ENCODE measurements at places on chromosomes 5 and 9. TPM values are rescaled to one million over a fixed set of nuclear protein-coding genes. Genes with fewer than 3 reads are reported as not detected.

DNA sequence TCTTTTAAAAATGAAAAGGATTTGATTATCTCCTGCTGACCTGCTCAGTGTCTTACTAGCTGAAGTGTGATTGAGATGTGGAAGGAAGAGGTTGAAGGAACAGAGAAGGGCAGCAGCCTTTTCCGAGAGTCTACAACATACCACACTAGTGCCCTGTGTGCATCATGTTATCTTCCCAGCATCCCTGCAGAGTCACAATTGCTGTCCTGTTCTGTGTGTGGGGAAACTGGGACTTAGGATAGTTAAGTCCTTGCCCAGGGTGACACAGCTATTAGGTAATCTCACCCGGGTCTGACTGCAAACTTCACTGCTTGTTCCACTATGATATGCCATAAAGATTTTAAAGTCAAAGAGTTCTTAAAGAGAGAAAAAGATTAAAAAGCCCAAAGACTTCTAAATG lies 55.8 kb downstream of the FAM78A start:
- DNase-seq: no peak
- H3K36me3 ChIP-seq: peaks cover 4% of the 10 kb centered on the region
- 0 out of 2 replicates have a peak, but pooled peaks cover 7% of the 10 kb centered on the region for H3K4me1 ChIP-seq
- no peaks in the 10 kb centered on the region for H3K27me3 ChIP-seq
- H3K4me3 ChIP-seq: no peak overlapping the region
- no peak overlapping the region for H3K27ac ChIP-seq

DNA sequence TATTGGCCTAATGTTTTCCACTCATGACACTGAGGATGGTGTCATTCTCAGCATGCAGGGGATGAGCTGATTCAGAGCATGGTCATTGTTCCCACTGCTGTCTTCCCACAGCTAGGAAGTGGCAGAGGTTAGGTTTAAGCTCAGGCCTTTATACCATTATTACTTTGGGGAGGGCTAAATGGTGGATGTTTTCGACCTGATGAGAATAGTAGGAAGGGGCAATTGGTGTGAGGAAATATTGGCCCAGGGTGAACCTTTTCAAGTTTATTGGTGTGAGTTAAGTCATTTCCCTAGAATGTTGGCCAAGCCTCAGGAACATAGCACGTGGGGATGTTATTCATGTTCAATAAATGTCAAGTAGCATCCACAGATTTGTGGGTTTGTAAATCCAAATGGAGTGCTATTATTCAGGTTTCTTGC lies 59.6 kb downstream of the ARHGAP26 start:
- no peaks in the 10 kb centered on the region for H3K27me3 ChIP-seq
- DNase-seq: peak; percentile 82
- H3K36me3 ChIP-seq: no peaks in the 10 kb centered on the region

- H3K4me1 ChIP-seq: no peaks in the 10 kb centered on the region
- H3K4me3 ChIP-seq: no peak overlapping the region
- H3K36me3 ChIP-seq: no peaks in the 10 kb centered on the region
- H3K27me3 ChIP-seq: no peaks in the 10 kb centered on the region
- H3K27ac ChIP-seq: no peak overlapping the region
- no peak for DNase-seq
Observed at GRCh38 chr5:55771175-55771655, 33.4 kb downstream of the DDX4 start.

Gene B4GALT7
- polyA plus RNA-seq: 35.2 TPM

Gene PCDHA1
- not detected for polyA plus RNA-seq

All from GM23248 (cell line).